RPMI7951 (cell line): ENCODE measurements at places on chromosomes 3 and 15. TPM values are rescaled to one million over a fixed set of nuclear protein-coding genes. Genes with fewer than 3 reads are reported as not detected.
A peak's percentile ranks its signal among the peaks of the same experiment; 100 is the strongest.

- DNase-seq = peak; percentile 52
Measured at GRCh38 chr15:40878785-40879184, 4.8 kb upstream of the RHOV start.

Gene CDHR4
- total RNA-seq = not detected in 2 replicates

Gene TRIM42
- not detected in 2 replicates for total RNA-seq

DNA sequence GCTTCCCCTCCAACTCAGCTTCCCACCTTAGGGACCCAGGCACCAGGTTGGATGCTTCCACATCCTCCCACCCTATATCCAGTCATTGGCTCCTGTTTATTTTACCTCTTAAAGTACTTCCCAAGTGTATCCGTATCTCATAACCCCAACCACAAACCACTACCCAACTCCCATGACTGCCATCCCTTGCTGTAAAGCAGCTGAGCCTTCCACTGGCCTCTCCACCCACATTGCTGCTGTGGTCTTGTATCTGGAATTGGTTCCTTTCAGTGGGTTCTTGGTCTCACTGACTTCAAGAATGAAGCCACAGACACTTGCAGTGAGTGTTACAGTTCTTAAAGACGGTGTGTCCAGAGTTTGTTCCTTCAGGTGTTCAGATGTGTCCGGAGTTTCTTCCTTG, 79.8 kb upstream of the HRH1 start:
- no peak for DNase-seq

- peak; percentile 27 for DNase-seq
Measured at GRCh38 chr3:170196833-170197232, 15.3 kb upstream of the PHC3 start.

Gene CYP11A1
- total RNA-seq = not detected in 2 replicates
